ENCODE measurements at places on chromosomes 11 and 22.

GRCh38 chr22:20573176-20573832, 65.9 kb downstream of the MED15 start:
- no peak for DNase-seq

DNA sequence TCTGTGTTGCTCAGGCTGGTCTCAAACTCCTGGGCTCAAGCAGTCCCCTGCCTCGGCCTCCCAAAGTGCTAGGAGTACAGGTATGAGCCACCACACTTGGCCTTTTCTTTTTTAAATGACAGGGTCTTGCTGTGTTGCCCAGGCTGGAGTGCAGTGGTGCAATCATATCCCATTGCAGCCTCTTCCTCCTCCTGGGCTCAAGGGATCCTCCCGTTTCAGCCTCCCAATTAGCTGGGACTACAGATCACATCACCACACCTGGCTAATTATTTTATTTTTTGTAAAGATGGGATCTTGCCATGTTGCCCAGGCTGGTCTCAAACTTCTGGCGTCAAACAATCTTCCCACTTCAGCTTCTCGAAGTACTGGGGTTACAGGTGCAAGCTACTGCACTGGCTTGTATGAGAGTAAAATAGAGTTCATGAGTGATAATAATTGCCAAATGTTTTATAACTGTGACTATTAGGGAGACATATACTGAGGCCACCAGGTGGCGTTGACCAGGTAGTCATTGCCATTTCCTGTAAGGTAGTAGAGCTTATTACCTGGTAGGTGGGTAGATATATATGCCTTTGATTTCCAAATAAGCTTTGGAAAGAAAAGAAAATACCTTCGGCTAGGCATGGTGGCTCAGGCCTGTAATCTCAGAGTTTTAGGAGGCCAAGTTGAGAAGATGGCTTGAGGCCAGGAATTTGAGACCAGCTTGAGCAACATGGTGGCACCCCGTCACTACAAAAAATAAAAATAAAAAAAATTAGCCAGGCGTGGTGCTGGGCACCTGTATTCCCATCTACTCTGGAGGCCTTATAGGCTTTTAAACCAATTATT, 5.4 kb downstream of the FDX1 start:
- peak; percentile 22 for DNase-seq

DNA sequence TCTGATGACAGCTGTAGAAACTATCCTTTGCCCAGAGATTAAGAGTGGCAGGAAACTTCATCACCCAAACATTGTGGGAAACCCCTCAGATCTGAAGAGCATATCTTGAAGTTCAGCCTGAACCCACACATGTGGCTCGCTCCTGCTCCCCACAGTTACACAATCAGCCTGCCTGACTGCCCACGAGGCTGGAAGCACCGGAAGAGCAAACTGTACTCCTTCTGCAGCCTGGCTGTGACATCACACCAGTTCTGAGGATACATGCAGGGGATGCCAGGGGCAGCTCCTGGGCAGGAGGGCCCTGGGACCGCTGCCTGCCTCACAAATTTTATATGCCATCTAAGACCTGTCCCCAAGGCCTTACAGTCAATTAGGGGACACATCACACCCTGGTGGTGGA, 444.4 kb downstream of the BUD13 start:
- DNase-seq: no peak

- no peak for DNase-seq
Observed at GRCh38 chr11:1628506-1629325, 859 bp upstream of the KRTAP5-5 start.

DNA sequence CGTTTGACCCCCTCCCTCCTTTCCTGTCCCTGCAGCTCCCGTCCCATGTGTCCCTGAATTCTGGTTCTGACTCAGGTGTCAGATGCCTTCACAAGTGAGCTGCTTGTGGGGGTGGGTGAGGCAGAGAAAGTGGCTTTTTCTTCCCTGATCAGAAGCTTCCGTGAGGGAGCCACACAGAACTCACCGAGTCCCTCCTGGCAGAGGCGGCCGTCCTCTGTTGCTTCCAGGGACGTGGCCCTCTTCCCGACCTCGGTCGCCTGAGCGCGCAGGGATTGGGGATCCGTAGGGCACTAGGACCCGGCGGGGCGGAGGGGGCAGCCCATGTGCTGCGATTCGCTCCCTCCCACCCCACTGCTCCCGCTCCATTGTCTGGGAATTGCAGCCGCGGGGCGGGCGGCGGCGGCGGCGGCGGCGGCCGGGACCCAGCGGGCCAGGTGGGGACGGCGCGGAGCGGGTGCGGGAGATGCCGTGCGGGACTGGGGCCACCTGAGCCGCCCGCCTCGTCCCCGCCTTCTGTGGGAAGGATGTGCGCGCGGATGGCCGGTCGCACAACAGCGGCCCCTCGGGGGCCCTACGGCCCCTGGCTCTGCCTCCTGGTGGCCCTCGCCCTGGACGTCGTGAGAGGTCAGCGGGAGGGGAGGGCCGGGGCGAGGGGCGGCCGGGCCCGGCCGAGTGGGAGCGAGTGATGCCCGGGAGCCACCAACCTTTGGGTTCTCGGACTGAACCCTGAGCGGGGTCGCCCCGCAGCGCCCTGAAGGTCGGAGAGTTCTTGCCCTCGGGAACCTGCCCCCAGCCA, at the start of gene TMEM132A:
Gene TMEM132A, plus strand, starts transcription at position 351 of the 796 bp plus-strand sequence. Its CDS starts 174 bp downstream, at position 525.
- DNase-seq: peak; percentile 66

GRCh38 chr11:102879801-102880200, 5.0 kb upstream of the MMP12 start:
- no peak for DNase-seq

GRCh38 chr22:47345025-47345424, 582.6 kb downstream of the TBC1D22A start:
- no peak for DNase-seq

DNA sequence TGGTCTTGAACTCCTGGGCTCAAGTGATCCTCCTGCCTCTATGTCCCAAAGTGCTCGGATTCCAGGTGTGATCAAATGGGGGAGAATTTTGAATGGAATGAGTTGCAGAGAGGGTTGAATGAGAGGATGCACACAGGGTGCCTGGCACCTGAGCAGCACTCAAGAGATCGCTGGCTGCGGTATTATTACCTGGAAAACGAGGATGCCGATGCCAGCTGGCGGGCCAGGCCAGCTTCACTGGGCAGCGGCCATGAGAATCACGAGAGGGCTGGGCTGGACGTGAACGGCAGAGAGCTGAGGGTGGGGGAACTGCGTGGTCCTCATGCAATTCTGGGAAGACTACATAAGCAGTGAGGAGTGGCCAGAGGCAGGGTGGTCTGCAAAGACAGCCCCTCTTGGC, 2.9 kb downstream of the MGAT3 start:
- DNase-seq: no peak

GRCh38 chr11:69465236-69466000, 16.0 kb upstream of the LINC01488 start:
- no peak for DNase-seq

- no peak for DNase-seq
Observed at GRCh38 chr11:76786016-76786415, 2.9 kb downstream of the TSKU start.

DNA sequence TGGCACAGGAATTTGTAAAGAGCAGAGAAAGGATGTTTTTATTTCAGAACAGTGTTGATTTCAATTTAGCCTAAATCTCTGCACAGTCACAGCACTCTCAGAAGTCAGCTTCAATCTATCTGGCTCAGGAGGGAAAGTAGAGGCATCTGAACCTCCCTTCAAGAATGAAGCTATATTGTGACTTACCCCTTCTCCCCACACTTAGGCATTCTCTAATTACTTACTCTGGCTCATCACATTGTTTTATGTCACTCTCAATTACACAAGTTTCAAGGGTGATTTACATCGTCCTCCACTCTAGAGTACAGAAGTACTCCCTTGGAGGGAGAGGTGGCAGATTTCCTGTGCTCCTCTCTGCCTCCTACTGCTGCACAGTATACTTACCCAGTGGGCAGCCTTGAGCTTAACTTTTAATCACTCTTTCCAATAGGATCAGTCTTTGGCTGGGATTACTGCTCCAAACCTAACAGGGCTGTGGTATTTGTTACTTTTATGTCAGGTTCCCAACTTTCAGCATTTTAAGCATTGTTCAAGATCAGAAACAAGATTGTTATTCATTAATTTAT, 211.4 kb downstream of the AASDHPPT start:
- no peak for DNase-seq

GRCh38 chr11:102946237-102946636, 9.3 kb downstream of the MMP13 start:
- DNase-seq: no peak
